GM23338 (cell line): ENCODE measurements at places on chromosomes 3 and 15. TPM values are rescaled to one million over a fixed set of nuclear protein-coding genes. Genes with fewer than 3 reads are reported as not detected.

GRCh38 chr15:26631894-26632293 is 141.0 kb downstream of the GABRB3 start:
- DNase-seq: peak; percentile 32

DNA sequence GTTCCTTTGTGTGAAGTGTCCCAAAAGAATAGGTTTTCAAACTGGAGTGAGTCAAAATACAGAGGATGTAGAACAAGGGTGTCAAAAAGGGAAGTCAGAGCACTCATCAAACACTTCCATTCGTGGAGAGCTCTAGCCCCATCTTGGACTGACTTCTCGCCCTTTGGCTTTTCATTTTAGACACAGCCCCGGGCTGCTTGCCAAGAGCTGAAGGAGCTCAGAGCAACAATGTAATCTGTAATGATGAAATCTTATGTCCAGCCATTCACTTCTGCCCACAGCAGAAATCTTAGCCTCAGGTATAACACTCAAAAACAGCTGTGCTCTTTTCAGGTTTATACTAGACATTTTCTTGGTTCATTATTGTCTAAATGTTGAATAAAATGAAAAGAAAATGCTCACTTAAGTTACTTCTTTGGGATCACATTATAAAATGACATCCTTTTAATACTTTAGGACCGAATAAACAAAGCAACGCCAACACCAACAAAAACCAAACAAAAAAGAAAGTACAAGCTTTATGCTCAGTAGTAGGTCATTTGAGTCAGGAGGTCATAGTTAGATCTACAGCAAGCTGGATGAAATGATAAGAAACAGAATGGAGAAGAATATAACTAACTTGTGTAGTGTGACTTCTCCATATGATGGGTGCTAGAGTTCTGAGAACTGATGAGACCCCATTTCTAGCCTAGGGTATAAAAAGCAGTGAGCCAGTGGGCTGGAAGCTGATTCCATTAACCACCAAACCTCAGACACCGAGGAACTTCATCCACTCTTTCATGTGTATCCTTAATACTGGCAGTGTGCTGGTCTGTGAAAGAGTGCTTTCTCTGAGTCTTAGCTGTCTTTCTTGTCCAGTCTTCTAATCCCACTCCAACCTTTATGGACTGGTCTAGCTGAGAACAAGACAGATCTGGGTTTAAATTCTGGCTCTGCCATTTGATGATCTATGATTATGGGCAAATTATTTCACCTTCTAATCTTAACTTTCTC is 131.8 kb upstream of the SLC7A14 start:
- no peak for DNase-seq

The CAND2 gene
- 16.5 and 20.5 TPM in 2 replicates for total RNA-seq

- DNase-seq: no peak
Observed at GRCh38 chr3:67045711-67046465, 47.8 kb downstream of the KBTBD8 start.

DNA sequence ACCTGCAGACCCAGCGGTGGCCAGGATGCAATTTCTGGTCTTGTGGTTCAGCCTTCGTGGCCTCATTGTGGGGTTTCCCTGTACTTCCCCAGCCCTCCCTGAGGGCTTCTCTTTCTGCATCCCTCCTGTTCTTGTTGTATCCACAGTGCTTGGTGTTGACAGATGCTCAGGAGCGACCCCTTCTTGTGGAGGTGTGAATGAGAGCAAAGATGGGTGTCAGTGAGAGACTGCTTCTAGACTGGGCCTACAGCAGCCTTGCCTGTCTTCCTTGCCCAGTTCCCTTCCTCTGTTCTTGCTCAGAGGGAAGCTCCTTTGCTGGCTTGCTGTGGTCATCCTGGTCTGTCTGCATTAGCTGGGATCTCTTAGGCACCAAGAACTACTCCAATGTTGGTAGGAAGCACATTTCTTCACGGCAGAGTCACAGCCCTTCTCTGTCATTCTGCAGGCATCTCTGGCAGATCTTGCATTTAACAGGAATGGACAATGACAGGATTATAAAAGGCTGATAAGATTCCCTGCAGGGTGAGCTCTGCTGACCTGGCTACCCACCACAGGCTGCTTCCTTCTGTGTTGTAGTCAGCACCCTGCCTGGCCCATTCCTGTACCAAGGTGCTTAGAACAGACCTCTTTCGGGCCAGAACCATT is 317.8 kb upstream of the C2CD4B start:
- peak; percentile 86 for DNase-seq

The GP9 gene
- total RNA-seq: not detected in 2 replicates

The SLC28A1 gene
- total RNA-seq: not detected in 2 replicates
